ENCODE measurements at places on chromosomes 4 and X.

- DNase-seq, result no peak
These were observed 282.7 kb downstream of the UNC5C start for GRCh38 chr4:95265814-95266740.

- DNase-seq, result no peak
These were observed 8.5 kb upstream of the BMP3 start for GRCh38 chr4:81021981-81022380.

- DNase-seq, result no peak
These were observed 244 bp downstream of the EIF2S3 start for GRCh38 chrX:24055043-24055356.

DNA sequence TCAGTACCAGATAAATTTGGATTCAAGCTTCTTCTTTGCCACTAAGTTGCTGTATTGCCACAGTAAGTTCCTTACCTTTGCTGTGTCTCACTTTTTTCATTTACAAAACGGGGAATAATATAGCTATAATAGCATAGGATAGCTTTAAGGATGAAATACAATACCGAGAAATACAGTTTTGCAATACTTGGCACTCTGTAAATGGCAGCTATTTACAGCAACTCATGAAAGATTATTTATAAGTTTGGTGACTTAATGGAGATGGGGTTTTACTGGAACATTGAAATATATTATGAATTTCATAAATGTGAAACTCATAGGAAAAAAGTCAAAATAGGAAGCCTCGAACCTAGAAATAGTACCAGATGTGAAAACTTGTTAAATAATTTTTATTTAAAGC lies 27.6 kb downstream of the ANXA10 start:
- no peak for DNase-seq

DNA sequence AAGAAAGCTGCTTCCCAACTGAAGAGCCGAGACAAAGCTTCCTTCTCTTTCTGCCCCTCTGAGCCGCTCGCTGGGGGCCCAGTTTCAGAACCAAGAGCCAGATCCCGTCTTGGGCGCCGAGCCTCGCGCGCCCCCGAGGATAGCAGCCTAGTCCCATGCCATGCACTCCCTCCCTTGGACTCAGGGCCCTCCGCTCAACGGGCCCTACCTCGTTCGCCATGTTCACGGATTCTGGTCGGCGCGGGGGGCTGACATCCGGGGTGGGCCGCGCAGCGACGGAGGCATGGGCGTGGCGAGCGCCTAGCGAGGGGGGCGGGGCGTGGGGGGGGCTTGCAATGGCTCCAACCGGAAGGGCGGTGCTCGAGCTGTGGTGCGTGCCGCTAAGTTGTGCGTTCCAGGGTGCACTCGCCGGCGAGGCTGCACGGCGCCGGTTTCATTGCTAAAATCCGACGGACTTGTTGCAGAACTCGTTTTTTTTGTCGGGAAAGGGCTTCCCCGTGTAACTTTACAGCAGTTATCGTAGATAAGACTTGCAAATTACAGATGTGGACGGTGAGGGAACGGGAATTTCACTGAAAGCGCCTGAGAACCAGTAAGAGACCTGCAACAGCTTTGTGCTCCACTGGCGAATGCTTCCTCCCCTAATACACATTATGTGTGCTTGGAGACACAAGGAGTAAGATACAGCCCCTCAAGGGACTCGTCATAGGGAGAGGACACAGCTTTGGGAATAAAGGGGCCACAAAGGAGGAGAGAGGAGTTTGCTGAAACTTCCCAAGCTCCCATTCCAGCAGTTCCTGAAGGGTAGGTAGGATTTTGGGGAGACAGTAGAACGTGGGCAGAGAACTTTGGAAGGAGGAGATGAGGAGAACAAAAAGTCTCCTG lies at the start of gene ADH5:
TSS of gene ADH5 (minus strand) at position 308 of the 885 bp plus-strand sequence. CDS start at position 220, 88 bp downstream.
- DNase-seq, result peak; percentile 81

- no peak for DNase-seq
These were observed 97.5 kb downstream of the KCTD8 start for GRCh38 chr4:44351069-44351468.

- DNase-seq, result no peak
These were observed 224.2 kb upstream of the ANXA10 start for GRCh38 chr4:167868163-167868562.

GRCh38 chr4:176989186-176989585 lies 196.5 kb upstream of the VEGFC start:
- DNase-seq, result no peak

DNA sequence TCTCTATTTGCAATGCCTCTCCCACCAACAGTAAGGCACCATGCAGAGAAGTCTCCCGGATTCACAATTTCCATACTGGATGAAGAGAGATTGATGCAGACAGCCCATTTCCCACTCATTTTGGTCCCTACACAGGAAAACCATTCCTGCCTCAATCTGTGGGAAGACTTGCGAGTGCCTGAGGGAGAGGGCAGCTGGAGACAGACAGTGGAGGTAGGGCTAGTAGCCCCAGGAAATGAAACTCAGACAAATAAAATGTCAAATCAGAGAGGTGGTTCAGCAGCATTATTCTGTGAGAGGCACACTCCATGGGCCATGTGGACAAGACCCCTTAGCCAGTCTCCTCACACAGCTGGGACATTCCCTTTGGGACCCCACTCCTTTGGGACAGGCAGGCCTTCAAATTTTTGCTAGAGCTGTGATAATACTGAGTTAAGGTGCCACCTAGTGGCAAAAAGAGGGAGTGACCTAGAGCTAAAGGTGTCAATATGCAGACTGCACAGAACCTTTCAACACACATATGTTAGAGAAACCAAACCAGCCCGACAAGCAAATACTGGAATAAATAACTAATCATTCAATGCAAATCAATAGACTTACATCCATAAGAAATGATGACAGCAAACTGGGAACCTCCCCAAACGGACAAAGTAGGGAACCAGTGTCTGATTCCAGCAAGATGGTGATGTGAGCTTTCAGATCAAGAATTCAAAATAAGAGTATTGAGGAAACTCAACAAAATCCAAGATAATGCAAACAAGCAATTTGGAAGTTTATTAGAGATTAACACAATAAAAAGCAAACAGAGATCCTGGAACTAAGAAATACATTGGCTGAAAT lies 1865.3 kb upstream of the AGA start:
- DNase-seq, result no peak

DNA sequence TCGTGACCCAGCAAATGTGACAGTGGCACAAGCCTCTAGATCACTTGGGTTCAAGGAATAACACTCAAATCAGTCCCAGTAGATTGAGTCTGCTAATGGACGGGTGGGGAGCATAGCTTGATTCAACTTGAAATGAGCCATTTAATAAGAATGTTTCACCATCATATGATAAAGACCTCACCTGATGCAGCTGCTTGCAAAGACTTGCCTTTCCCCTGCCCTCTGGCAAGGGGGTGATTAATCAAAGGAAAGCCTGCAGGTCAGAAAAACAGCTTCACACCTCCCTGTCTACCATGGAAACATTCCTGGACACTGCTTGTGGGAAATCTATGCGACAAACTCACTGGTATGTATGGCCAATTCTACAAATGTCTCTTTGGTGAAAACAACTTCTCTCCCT lies 54.5 kb downstream of the CD99L2 start:
- no peak for DNase-seq

GRCh38 chr4:79820427-79820826 lies 252.6 kb downstream of the ANTXR2 start:
- DNase-seq, result no peak

DNA sequence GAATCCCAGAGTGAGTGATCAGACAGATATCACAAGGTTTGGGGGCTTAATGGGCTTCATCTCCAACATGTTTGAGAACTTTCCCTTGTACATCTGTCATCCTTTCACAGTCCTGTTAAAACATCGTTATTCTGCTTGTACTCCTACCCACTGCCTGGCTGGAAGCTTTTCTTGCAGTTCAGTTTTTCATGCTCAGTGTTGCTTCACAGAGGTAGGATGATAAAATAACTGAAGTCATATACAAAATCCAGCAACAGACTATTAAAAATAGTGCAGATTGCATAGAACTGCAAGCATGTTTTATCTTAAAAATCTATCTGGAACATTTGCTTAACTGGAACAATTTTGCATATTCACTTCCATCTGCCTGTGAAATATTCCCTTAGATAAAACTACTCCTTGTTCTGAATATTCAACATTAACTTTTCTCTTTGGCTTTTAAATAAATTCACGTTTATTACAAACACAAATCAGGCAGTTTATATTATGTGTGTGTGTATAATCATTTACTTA lies 579.6 kb upstream of the IGFBP7 start:
- no peak for DNase-seq

GRCh38 chrX:116321711-116322110 lies 114.7 kb upstream of the SLC6A14 start:
- no peak for DNase-seq

DNA sequence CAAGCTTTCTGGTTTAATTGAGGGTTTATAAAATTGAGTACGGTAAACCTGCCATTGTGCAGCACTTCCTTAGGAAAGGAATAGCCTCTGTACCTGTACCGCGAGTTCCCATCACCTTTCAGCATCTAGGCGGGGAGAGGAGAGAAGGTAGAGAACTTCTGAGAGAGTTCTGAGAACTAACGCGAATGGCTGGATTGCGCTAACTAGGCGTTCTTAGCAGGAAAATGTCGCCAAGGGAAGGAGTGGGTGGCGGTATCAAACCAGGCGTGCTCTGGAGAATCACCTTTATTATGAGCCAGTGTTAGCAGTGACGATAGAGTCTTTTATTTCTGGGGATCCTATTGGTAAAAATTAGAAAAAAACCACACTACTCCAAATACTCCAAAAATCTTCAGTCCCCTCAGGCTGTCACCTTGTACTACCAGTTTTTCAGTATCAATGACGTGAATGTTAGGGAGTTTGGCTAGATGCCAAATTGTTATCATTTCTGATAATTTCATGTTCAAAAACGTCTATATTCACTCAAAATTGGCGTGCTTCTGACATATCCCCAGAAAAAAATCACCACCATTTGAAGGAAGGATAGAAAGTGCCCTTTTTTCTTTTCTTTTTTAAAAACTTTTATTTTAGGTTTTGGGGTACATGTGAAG lies 1.4 kb downstream of the UGT8 start:
- no peak for DNase-seq

GRCh38 chrX:13898083-13898482 lies 81.2 kb upstream of the GPM6B start:
- DNase-seq, result no peak

DNA sequence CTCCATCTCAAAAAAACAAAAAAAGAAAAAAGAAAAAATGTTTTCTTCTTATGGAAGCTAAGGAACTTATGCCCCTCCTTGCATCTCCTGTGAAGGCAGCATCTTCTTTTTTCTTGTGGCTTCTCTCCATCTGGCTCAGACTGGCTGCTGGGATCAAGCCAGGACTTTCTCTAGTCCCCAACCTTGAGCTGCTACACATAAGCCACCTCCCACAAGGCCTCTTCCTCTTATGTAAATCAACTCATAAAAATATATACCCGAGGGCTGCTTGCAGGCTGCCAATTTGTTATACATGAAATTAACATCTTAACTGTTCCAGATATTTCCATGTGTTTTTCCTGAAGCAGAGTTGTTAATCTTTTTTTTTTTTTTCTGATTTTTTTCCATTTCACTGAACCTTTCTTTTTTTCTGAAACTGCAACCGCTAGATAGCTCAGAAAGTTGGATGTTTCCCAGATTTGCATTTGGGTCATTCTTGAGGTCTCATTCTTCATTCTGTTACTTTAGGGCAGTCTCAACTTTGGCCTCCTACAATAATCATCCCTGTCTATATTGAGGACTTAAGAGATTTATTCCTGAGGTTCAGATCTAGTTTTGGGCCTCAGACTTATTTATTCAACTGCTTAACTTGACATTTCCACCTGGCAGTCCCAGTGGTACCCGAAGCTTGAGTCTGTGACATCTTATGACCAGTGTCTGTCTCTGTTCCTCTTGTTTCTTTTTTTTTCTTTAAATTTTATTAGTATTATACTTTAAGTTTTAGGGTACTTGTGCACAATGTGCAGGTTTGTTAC lies 10.3 kb downstream of the SNX25 start:
- DNase-seq, result no peak

GRCh38 chr4:105306158-105306781 lies 159.6 kb downstream of the TET2 start:
- peak; percentile 37 for DNase-seq

DNA sequence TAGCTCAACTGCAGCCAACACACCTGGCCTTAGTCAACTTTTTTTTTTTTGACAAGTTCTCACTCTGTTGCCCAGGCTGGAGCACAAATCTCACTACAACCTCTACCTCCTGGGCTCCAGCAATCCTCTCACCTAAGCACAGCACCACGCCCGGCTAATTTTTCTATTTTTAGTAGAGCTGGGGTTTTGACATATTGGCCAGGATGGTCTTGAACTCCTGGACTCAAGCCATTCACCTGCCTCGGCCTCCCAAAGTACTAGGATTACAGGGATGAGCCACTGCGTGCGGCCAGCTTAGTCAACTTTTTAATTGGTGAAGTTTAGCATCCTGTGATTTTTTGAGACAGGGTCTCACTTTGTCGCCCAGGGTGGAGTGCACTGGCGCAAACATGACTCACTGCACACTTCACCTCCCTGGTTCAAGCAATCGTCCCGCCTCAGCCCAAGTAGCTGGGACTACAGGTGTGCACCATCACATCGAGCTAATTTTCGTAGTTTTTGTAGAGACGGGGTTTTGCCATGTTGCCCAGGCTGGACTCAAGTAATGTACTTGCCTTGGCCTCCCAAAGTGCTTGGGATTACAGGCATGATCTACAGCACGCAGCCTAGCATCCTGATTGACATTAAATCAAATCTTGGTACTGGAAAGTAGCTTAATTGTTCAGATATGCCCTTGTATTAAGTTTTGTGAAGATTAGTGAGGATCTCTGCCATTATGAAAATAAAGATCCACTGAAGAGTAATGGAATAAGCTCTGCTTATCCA lies 8.3 kb downstream of the HNRNPDL start:
- DNase-seq, result no peak

- DNase-seq, result no peak
These were observed 2.3 kb upstream of the METTL14 start for GRCh38 chr4:118682928-118683327.

GRCh38 chrX:122934131-122934530 lies 249.9 kb upstream of the GRIA3 start:
- no peak for DNase-seq

- DNase-seq, result no peak
These were observed 5.8 kb downstream of the MTMR1 start for GRCh38 chrX:150698981-150699380.

DNA sequence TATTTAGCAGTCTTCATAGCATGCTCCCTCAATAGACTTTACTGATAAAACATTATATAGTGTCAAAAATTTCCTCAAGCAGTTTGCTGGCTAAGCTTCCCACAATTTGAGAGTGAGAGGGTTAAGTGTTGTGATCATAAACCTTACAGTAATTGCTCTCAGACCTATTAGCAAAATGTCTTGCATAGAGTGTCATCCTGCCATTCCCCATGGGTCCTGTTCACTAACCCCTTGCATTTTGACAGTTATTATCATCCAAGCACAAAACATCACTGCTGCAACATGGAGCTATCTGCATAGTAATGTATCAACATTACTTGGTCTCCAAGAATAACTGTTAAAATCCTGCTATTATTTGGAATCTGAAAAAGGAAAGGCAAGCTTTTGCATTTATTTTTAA lies 196.1 kb upstream of the GK2 start:
- no peak for DNase-seq

GRCh38 chr4:146236216-146236615 lies 21.9 kb downstream of the REELD1 start:
- no peak for DNase-seq
